ENCODE measurements at places on chromosomes 3 and 15.

DNA sequence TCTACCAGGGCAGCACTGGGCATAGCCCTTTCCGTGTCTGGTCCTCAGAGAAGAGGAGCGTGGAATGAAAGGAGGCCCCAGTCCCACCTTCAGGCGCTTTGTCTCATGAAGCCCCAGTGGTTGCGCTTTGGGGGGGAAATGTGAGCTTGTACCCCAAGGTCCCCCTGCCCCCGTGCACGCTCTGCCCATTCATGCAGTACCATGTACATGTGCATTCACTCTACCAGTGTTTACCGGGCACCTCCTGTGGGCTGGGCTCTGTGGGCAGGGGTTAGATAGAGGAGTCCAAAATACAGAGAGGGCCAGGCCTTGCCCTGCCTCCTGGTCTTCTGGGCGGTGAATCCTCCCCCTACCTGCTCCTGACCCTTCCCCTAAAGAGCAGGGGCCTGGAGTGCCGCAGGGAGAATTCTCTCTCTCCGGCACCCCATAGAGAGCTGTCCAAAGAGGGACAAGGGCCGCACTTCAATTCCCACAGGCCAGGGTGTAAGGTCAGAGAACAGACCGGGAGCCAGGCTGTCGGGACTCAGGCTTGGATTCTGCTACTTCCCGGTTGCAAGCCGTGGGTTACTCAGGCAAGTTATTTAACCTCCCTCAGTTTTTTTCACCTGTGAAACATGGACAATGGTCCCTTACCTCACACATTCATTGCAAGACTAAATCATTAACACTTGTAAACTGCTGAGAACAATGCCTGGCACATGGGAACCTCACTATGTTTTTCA lies 153.4 kb downstream of the MEGF11 start:
- no peak for DNase-seq

GRCh38 chr3:195226900-195227447 lies 44.0 kb downstream of the XXYLT1 start:
- no peak for DNase-seq

- peak; percentile 14 for DNase-seq
Measured at GRCh38 chr15:45714590-45715488, 80.0 kb downstream of the SQOR start.

- no peak for DNase-seq
Measured at GRCh38 chr15:41259546-41260189, 28.6 kb downstream of the CHP1 start.

DNA sequence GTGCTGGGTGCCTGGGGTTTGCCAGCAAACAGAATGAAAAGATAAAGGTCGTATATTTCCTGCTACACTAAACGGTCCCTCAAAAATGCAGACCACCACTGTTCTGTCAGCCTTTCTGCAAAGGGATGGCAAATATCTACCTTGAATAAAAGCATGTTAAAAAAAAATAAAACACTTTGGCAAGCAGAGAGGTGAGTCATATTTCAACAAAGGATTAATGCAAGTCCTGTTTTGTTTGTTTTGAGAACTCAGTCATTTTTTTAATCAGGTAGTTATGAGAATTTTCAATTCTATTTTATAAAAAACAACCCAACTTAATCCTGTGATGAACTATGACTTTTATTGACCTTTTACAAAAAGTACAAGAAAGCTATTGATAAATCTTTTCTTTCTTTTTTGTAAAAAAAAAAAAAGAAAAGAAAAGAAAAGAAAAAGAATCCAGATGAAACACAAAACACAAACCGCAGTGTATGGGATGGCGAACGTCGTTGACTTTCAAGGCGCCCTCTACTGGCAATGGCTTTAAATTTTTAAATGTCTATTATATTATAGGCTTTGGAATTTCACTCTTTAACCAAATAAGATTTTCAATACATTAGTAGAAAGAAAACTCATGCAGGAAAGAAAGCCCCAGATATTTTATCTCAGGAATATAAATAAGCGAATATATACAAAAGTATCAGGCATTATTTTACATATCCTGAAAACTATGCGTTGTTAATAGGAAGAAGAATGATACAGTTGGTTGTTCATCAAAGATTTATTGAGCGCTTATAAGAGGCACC lies 87.8 kb downstream of the NCEH1 start:
- no peak for DNase-seq

DNA sequence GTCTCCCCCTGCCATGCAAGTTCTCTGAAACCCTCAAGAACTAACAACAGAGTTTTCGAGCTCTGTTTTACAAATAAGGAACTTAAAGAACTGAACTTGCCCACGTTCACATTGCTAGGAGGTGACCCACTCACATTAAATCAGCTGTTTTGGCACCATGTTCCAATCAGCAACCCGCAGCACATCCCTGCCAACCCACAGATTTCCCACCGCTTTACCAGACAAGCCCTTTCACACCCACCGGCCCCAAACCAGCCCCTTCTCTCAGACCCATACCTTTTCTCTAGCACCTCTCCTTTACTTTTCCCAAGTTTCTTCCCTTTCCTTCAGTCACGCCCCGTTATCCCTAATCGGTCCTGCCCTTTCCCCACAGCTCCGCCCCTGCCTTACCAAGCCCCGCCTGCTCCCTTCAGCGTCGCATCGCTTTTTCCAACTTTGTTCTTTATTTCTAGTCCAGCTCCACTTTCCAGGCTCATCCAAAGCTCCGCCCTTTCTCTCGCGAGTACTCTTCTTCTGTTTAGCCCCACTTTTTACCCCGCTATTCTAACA lies 804 bp upstream of the BRPF1 start:
- DNase-seq = no peak

GRCh38 chr15:92429378-92430068 lies 35.8 kb downstream of the ST8SIA2 start:
- DNase-seq = no peak
